Activated T-cell treated with anti-CD3 and anti-CD28 coated beads for 1 hour (primary cell): ENCODE measurements at places on chromosomes 2 and 18.

DNA sequence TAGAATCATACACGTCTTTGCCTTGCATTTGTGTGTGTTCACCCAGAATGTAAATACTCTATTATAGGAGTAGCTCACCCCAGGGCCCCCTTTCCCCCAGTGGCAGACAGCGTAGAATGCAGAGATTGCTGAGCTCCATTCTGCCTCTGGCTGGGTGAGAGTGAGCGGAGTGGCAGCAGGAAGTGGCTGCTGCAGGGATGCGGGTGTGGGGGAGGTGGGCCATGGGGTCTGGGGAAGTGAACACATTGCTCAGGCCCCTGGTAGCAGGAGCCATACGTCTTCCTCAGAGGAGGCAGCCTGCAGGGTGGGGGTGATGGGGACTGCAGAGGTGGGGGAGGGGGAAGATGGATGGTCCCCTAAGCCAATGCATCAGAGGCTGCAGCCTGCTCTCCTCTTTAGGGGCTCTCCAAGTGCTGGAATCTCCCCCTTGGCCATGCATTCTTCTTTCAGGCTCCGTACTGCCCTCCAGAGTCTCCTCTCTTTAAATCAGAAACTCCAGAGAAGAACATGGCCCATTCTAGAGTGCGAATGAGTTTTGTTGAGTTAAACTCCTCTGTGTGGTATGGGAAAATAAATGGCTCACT, 72.2 kb downstream of the CELF4 start:
- no peak for DNase-seq

- DNase-seq: no peak
Measured at GRCh38 chr18:34494359-34494696, 215.8 kb upstream of the DTNA start.

- DNase-seq: no peak
Measured at GRCh38 chr2:174333372-174334277, 1.1 kb upstream of the SP9 start.

- DNase-seq: no peak
Measured at GRCh38 chr18:2589345-2590068, 18.1 kb downstream of the NDC80 start.

- DNase-seq: no peak
Measured at GRCh38 chr2:19802086-19802841, 99.5 kb downstream of the TTC32 start.

GRCh38 chr2:73223821-73224220, 9.2 kb downstream of the PRADC1 start:
- no peak for DNase-seq

DNA sequence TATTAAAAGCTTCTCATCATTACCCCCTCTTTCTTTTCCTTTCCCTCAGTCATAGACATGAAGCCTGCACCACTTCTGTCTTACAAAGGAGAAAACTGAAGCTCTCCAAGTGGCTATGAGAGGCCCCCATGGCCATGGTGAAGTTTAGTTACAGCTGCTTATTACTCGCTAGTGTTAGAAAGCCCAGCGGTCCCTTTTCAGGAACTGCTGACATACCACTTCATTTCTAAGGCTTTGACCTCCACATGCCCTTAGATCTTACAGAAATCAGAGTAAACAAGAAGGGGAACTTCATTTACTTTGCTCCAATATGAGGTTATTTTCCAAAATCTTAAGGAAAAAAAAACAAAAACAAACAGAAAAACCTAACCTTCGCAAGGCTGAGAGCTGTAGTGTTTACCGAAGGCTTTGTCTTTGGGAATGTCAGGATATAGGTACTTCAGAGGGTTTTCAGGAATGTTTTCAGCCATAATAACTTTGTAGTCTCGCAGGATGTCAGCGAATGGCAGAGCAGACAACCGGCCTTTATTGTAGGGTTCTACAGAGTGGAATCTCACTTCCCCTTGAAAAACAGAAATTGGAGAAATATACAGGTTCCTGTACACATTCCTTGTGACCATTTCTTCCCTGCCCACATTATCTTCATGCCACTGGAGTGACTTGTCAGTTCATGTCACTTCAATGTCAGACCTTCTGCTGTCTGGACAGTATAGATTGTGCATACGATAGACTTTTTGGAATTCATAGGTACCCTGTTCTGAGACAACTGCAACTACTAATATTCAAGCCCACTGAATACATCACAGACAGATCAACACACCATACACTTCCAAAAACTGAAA, 18.8 kb upstream of the STAT1 start:
- DNase-seq: no peak

DNA sequence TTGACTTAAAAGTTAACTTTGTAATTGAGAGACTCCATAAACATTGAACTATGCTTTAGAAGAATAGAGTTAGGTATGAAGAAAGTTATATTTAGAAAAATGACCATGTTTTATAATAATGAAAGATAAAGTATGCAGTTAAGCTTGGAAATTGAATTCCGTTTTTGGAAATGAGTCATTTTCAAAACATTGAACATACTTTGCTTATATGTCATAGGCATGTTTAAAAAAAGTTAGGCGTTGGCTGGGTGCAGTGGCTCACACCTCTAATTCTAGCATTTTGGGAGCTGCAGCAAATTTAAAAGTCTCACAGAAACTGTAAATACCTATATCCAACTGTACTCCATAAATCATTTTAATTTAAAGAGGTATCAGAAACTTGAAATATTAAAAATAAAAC, 607.4 kb downstream of the CBLN2 start:
- no peak for DNase-seq

GRCh38 chr2:212032032-212032431, 506.6 kb downstream of the ERBB4 start:
- no peak for DNase-seq

GRCh38 chr18:36212301-36213171, 25.2 kb downstream of the MOCOS start:
- no peak for DNase-seq

DNA sequence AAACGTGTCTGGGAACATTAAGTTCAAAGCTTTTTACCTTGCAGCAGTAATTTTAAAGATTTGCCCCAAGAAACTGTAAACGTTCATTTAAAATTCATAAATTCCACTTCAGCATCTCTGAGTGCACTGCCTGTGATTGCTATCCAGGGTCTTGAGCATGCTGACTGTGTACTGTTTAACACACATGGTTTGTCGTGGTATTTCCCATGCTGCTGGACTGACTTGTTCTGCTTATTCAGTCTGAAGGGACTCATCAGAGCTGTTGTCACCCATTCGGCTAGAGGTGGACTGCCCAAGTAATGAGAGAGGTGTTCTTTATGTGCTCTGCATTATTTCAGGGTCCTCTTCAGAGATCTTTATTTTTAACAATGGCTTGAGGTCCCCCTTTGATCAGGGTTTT, 53.1 kb downstream of the RHBDD1 start:
- DNase-seq: no peak

DNA sequence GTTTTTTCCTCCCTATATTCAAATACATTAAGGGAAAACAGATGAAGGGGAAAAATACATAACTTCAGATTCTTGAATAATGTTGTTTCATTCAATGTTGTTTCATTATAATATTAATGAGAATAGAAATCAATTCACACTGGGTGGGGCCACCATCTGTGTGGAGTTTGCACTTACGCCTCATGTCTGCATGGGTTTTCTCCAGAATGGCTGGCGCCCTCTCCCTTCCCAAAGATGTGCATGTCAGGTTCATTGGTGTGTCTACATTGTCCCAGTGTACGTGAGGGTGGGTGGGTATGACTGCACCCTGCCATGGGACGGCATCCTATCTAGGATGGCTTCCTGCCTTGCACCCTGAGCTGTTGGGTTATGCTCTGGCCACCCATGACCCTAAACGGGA, 51.7 kb downstream of the COBLL1 start:
- no peak for DNase-seq

GRCh38 chr18:34801774-34802173, 91.7 kb downstream of the DTNA start:
- DNase-seq: no peak

DNA sequence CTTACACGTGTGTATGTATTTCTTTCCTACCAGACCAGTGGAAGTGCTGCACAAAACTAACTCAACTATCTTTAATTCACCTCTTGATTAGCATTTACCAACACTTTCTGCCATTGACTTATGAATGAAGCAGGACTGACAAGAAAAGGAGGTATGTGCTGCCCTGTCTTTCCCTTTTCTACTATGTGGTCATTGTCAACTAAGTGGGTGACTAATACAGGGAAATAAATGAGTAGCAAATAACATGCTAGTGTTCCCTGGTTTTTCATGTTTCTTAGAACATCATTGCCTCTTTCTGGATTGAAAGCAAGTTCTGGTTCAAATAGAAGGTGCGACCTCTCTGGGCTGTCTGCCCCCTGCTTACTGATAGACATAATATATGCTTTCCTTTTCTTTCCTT, 58.0 kb downstream of the LINC00305 start:
- no peak for DNase-seq

DNA sequence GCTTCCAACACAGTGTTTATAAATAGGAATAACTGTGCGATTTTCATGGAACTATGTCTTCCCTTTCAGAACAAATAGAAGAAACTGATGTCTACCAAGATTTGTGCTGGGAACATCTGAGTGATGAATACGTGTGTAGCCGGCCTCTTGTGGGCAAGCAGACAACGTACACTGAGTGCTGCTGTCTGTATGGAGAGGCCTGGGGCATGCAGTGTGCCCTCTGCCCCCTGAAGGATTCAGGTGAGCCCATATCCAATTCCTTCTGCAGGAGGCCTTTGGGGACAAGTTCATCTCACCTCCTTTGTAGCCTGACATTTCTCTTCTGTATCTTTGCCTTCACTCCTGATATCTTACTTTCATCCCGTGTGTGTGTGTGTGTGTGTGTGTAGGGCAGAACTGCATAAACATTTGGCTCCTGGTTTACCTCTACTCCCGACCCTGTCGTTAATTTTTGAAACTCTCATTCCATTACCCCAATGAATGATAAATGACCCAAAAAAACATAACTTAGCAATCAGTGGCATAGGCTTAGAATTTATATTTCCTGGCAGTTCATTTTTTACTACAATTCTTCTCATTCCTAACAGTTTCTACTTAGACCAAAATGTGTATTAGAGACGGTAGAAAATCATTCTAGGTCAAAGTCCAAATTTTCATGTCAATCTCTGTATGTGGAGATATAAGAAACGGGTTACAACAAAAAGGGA, 111.0 kb upstream of the RASGRP3 start:
- DNase-seq: no peak

DNA sequence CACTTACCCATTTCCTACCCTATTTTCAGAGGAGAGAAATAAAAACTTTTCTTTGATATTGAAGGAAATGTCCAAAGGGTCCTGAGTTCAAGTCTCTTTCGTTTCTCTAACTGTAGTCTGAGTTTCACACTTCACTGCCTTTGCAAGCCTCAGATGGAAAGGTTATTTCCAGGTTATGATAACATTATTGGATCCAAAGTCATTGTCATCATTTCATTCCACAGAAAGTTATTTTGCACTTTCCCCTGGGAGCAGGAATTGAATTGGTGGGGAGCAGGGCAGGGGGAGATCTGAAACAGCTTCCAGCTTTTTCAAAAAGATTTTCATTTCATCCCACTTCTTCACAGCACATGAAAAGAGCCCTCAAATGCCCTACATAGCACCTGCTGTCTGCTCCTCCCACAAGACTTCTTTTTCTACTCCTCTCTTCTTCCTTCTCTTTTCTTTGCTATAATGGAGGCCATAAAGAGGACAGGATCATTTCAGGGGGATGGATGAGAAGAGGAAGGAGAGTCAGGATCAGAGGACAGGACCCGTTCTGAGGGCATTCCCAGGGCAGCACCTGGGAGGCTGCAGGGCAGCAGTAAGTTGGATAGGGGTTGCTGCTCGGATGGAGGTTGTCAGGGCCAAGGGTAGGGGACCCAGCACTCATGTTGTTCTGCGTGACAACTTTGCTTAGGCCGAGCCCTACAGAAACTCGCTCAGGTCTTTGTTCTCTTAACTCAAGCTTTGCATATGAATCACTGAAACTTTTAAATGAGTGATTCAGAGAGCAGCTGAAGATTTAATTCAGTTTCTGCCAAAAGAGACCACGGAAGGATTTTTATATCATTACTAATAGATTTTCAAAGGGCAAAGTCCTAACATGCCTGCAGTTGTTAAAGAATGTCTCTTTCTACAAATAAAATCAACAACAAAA, 11.4 kb upstream of the GALNT5 start:
- DNase-seq: no peak

- no peak for DNase-seq
Measured at GRCh38 chr2:172516299-172516698, 39.6 kb upstream of the PDK1 start.

DNA sequence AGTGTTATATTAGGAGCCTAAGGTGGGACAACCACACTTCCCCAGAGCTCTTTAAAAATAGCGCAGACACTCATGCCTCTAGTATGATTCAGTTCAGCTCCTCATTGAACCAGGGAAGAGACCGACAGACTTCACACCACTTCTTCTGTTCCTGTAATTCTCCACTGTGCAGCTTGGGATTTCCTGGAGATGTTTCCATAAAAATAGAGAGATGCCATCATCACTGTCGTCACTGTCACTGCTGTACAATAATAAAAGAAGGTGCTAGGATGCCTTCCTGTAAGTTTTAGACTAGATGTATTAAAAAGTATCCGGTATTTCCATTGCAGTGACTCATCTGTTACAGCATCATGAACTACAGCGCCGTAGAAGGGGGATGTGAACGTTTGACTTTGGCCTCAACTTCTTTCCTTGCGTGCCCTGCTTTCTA, 110.9 kb downstream of the FAM210A start:
- DNase-seq: no peak

DNA sequence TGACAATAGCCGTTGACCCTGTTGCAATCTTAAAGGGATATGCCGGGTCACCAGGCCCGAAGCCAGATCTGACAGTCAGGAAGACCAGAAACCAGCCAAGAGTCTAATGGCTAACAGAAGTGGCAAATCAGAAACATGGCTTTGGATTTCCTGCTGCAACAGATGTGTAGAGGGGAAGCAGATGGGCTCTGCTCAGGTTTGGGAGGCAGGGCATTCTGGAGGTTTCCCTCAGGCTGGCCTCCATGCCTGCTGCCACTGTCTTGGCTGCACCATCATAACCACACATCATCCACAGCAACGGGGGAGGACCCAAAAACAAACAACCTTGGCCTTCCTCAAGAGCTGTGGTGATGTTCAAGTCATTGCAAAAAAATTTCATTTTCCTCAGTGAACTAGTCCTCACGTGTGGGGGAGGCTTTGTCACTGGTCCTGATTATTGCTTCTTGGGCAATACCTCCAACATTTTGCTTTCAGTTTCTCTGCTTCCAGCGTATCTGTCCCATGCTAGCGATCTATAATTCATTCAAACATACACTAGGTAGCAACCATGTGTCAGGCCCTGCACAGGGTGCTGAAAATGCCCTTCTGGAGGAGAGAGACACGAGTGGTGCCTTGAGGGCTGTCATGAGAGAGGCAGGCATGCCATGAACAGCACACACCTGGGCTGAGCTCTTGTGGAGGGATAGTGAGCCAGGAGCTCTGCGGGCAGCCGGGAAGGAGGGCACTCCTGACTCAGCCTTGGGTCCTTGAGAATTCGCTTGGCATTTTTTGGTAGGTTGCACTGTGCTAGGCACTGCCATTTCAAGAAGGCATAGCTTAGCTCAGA, 48.2 kb upstream of the LGALSL start:
- DNase-seq: no peak

DNA sequence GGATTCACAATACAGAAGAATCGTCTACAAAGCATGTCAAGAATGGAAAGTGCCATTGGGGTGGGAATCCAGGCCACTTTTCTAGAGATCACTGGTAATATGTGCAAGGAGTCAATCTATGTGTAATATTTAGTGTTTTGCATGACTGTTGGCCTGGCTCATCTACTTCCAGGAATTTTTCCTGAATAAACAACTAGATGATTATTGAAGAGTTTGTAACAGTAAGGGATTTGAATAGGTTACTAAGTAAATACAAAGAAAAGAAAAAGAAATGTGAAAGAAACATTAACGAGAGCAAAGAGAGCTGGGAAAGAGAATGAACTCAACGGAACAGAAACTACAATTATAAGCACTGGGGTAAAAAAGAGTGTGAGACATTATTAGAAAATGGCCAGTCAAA, 406.0 kb downstream of the TGIF1 start:
- no peak for DNase-seq
